Hair follicle dermal papilla cell (primary cell): ENCODE measurements at places on chromosomes 3 and 15. TPM values are rescaled to one million over a fixed set of nuclear protein-coding genes. Genes with fewer than 3 reads are reported as not detected.

CFAP91 gene
- 0.32 and 0.73 TPM in 2 replicates for total RNA-seq

PAQR5 gene
- total RNA-seq: 2.6 and 3.5 TPM in 2 replicates

ARHGAP11A gene
- 7.2 and 15.1 TPM in 2 replicates for total RNA-seq

FBXL22 gene
- 0.49 and 1.1 TPM in 2 replicates for total RNA-seq

CELF6 gene
- 0.16 and 0.36 TPM in 2 replicates for total RNA-seq

SLC28A1 gene
- not detected in 2 replicates for total RNA-seq

XCR1 gene
- total RNA-seq: not detected in 2 replicates

PIGX gene
- total RNA-seq: 15.7 and 18.1 TPM in 2 replicates
